ENCODE measurements at places on chromosomes 4 and X.

DNA sequence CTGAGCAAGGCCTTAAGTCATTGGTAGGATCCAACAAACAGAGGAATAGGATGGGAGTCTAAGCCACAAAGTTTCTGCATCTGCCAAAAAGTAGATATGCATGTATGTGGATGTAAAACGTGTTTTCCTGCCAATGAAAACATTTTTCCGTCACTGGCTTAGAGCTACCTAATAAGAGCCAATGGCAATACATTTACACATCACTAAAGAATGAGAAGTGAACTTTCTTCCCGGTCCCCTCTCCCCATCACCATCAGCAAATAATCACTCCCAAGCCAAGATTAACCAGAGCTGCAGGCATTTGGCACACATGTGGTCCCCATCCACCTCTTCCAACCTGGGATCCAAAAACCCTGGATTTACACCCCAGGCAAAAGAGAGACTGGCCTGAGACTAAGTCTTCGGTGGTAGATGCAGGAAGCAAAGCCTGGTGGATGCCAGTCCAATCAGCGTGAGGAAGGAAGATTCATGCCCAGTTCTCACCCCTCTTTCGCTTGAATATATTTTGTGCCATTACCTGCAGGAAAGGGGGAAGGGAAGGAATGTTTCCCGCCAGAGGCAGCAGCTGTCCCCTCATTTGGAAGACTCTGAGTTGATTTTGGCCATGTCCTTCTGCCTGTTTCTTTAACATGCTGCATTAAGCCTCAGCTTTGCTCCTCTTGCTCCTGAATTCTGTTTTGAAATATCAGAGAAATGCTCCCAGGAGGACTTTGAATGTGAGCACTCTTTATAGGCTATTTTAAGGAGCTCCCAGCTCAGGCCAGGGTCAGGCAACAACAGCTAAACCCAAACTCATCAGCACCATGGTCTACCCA lies 131.4 kb downstream of the CHIC2 start:
- no peak for DNase-seq

DNA sequence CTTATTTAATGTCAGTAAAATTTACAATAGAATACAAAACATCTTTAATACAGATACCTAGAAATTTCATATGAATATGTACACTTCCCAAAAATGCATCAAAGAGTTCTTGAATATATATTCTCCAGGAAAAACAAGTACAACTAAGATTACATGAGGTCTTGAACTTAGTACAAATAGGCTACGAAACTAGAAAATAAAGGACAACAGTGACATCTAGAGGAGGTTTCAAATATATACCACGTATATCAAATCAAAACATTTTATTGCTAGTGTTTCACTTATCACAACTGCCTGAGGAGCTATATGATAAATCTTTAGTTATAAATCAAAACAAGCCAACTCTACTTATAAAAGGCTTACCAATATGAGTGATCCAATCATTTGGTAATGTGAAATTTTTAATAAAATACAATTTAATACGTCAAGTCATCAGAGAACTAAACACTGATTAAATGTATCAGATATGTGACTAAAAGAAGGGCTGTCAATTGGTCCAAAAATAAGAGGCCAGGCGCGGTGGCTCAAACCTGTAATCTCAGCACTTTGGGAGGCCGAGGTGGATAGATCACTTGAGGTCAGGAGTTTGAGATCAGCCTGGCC lies 36.6 kb downstream of the ANAPC10 start:
- DNase-seq = peak; percentile 60

DNA sequence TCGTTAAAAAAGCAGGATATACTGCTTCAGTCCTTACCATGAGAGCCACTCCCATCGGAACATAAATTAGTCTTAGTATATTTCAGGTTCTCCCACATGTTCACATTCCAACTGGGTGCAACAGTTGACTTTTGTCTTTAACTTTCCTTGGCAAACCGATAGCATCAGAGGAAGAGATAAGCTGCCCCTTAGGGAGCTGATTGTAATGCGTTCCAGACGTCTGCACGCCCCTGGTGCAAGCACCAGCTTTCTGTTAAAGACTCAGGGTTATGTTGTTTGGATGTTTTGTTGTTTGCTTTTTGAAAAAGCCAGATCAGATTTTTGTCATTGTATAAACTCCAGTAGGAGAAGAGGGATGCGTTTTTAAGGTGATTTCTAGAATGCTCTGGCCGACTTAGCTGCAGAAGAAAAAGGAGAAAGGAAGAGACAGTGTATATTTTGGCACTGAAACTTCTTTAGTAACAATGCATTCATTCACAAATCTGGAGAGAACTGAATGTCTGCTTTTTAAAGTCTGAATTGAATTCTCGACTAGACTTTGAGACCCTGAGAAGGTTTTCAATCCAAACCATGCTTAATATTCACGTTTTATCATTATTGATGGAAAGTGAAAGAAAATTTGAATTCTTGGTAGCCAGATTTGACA lies 160.9 kb downstream of the CBR4 start:
- no peak for DNase-seq

GRCh38 chr4:34417160-34417559 lies 1827.2 kb downstream of the ARAP2 start:
- no peak for DNase-seq

DNA sequence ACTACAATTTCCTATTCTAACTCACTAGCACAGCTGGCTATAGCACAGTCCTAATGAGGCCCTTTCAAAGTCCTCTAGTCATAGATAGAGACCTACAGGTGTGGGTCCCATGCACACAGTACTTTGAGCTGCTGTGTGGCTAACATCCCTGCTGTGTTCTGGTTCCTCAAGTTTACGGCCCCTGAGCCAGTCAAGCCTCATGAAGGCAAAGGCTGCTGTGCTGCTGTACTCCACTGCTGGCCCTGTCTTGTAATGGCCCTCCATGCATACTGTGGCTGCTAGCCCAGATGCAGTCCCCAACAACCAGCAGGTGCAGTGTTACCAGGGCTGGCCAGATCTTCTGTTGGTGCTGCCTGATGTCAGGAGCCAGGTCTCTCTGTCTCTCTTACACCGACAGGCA lies 23.4 kb upstream of the ENPEP start:
- no peak for DNase-seq

GRCh38 chr4:186588503-186588902 lies 33.1 kb upstream of the MTNR1A start:
- no peak for DNase-seq

GRCh38 chr4:95614684-95615205 lies 66.0 kb upstream of the UNC5C start:
- no peak for DNase-seq

DNA sequence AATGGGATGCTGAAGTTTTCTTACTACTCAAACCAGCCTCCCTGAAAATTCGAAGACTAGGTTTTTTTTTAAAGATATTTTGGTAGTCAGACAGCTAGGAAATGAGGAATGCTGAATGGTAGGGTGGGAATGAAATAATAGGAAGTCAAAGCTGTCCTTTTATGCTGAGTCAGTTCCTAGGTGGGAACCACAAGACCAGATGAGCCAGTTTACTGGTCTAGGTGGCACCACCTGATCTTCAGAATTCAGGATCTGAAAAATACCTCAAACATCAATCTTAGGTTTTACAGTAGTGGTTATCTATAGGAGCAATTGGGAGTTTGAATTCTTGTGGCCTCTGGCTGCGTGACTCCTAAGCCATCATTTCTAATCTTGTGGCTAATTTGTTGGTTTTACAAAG lies 183.1 kb upstream of the GALNT7 start:
- DNase-seq = no peak

GRCh38 chr4:105509291-105509690 lies 35.4 kb upstream of the PPA2 start:
- no peak for DNase-seq

DNA sequence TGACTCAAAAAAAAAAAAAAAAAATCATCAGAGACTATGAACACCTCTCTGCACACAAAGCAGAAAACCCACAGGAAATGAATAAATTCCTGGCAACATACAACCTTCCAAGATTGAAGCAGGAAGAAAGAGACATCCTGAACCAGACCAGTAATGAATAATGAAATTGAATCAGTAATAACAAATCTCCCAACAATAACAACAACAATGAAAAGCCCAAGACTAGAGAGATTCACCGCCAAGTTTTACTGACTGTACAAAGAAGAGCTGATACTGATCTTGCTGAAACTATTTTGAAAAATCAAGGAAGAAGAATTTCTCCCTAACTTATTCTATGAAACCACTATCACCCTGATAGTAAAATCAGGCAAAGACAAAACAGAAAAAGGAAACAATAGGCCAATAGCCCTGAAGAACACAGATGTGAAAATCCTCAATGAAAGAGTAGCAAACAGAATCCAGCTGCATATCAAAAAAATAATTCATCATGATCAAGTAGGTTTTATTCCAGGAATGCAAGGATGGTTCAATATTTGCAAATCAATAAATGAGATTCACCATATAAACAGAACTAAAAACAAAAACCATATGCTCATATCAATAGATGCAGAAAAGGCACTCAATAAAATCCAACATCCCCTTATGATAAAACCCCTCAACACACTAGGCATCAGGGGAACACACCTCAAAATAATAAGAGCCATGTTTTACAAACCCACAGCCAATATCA lies 31.0 kb upstream of the PLK4 start:
- no peak for DNase-seq

DNA sequence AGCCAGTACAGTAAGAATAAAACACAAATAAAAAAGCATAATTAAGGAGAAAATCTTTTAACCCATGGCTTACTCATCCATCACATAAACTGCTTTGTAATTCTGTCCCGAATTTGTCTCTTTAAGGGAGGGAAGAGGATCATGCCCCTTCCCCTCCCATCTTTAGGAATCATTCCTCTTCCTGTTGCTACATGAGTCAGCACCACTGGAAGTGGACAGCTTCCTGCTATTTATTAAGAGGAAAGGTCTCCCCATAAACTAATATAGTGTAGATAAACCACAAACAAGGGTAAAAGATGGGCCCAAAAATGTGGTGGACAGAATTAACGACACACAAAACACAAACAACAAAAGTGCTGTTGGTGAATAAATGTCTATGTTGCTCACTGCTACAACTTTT lies 75.8 kb downstream of the PPP3CA start:
- DNase-seq = no peak

DNA sequence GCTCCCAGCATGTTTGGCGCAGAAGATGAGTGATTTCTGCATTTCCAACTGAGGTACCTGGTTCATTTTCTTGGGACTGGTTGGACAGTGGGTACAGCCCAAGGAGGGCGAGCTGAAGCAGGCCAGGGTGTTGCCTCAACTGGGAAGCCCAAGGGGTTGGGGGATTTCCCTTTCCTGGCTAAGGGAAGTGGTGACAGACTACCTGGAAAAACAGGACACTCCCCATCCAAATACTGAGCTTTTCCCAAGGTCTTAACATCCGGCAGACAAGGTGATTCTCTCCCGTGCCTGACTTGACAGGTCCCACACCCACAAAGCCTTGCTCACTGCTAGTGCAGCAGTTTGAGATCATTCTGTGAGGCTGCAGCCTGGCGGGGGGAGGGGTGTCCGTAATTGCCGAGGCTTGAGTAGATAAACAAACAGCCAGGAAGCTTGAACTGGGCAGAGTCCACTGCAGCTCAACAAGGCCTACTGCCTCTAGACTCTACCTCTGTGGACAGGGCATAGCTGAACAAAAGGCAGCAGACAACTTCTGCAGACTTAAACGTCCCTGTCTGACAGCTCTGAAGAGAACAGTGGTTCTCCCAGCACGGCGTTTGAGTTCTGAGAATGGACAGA lies 307.7 kb upstream of the ARSJ start:
- DNase-seq = no peak

DNA sequence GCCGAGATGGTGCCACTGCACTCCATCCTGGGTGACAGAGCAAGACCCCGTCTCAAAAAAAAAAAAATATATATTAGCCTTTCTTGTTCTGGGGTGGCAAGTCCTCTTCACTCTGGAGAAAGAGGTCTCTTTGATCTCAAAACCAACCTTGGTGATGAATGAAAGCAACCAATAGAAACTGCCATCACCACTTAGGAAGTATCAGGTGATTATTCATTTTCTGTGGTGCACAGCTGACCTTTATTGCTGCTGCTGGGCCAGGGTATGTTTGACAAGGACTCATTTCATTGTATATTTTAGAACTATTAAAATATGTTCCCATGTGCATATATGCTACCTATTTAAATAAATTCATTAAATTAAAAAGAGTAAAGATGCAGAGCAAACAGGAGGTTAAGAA lies 76.0 kb upstream of the KIT start:
- peak; percentile 39 for DNase-seq

DNA sequence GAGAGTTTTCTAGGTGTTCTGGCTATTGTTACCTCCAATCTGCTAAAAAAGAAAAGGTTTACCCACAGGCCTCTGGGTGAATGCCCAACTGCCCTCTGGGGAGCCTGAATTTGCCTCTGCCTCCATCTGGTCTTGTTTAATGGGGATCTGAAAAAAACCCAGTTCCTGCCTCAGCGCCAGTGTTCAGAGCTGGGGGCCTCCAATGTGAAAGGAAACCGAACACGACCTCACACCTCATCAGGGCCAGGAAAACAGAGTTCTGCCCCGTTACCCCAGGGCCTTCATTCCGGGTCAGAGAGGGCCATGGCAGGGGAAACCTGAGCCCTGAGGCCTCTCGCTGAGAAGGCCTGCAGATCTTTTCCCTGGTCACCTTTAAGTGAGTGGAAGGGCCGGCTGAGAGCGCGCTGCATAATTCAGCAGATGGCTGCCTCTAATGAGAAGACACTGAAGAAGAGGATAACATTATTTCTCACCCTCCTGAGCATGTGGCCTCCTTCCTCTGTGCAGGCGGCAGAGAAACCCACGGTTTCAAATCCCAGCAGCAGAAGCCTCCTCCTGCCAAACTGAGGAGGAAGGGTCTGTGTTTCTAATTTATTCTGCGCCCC lies 6.8 kb downstream of the SEPTIN6 start:
- peak; percentile 77 for DNase-seq

DNA sequence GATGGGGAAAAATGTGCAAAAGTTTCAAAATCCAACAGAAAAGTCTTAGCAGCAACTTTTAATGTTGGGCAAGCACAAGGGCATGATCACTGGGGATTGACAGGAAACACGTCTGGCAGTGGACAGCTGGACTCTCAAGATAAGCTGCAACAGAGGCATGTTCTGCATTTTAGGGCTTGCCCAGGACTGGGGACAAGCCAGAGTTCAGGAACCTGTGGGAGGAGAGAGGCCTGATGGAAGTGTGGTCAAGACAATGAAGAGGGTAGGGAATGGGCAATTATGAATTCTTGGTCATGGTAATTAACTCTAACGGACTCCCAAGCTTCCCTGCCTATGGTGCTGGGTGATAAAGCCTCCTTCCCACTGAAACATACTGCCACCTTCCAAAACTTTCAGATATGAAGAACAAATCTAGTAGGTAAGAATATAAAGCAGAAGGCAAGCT lies 48.4 kb downstream of the ANXA3 start:
- no peak for DNase-seq

DNA sequence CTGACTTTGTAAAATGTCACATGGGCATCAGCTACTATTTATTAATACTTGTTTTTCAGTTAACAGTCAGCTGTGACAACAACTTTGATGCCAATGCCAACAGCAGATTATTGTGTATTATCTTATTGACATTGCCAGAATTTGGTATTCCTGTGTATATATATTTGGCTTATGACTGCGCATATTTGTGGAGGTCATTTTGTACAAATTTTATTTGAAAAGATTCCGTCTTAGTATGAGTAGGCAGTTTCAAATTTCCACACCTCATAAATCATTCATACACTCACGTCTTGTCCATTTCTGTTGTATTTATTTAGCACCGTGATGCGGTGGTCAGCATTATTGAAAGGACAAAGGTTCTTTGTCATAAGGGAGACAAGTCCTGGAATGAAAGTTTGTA lies 558.2 kb upstream of the NDST4 start:
- no peak for DNase-seq

GRCh38 chr4:135838889-135839288 lies 1637.3 kb upstream of the PABPC4L start:
- DNase-seq = no peak
